ENCODE measurements at places on chromosomes 1 and 21. TPM values are rescaled to one million over a fixed set of nuclear protein-coding genes. Genes with fewer than 3 reads are reported as not detected.

- DNase-seq: no peak
Measured at GRCh38 chr1:56557746-56558145, 21.6 kb downstream of the PLPP3 start.

GRCh38 chr1:93585059-93585966 is 96.3 kb downstream of the BCAR3 start:
- no peak for DNase-seq

DNA sequence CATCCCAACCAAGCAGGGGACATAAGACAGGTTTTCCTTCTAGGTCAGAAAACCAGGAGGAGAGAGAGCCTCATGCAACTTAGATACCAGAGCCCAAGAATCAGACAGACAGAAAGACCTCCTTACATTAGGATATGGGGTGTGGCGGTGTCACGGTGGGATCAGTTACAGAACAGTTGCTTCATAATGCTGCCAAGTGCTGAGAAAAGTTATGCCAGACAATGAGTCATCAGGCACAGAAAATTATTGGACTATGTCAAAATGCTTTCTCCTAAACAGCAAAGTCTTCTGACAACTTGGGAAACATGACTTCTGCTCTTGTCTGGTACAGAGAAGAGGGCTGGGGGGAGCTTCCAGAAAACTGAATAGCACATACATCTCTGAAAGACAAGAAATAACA is 1120.2 kb upstream of the TMPRSS15 start:
- DNase-seq: no peak

A3GALT2 gene
- total RNA-seq: not detected

Data from CD8-positive, alpha-beta memory T cell (primary cell).